ENCODE measurements at places on chromosomes 2 and 18.
A peak's percentile ranks its signal among the peaks of the same experiment; 100 is the strongest.

DNA sequence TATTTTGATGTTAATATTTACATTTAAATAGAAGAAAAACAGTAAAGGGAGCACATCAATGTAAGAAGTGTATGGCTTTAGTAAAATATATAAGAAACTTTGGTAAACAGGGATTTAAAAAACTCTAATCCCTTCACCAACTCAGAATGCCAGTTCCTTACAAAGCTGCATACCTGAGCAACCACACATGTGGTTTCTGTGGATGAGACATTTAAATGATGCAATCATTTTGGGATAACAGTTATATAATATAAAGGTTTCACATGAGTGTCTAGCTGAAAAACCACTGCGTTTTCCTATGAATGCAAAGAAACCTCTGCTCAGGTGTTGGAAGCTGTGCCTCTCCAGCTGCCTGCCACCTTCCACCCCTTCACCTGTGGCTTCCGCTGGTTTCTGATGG lies 209.1 kb upstream of the REV1 start:
- no peak for DNase-seq

DNA sequence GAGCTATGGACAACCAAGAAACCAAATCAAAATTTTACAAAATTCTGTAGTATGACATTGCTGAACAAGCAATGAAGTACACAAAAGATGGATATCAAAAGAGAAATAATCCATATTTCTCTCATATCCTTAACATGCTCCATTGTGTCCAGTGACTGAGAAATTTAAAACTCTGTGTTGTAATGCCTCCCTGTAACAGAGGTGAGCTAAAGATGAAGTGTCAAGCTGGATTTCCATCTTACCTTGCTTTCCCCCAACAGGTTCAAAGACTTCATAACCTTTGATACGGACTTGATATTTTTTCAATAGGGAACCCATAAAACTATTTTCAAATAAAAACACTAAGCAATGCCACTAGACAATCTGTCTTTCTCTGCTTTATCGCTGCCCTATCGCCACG lies 95.7 kb upstream of the SERTAD2 start:
- DNase-seq: no peak

DNA sequence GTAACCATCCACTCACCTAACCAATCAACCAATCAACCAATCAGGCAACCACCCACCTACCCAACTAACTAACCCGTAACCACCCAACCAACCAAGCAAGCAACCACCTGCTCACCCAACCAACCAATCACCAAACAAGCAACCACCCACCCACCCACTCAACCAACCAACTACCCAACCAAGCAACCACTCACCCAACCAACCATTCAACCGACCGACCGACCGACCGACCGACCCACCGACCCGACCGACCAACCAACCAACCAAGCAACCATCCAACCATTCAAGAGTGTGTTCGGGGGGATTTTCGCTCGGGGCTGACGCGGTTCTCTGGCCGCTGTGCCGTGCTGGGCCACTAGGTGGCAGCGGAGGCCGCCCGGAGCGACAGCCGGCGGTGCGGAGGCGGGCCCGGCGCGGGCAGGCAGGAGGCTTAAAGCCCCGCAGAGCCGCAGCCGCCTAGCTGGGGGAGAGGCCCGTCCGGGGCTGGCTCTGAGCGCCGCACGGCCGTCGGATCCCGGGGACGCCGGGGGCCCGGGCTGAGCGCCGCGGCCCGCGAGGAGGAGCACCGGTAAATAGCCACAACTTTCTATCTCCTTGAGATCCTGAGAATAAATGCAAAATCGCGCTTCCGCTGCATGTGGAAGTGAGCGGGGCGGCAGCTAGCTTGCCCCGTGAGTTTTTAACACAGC lies at the start of gene MC5R:
Gene MC5R, plus strand, starts transcription at position 443 of the 689 bp plus-strand sequence. CDS start 1,617 bp downstream, outside the sequence.
- peak; percentile 74 for DNase-seq

DNA sequence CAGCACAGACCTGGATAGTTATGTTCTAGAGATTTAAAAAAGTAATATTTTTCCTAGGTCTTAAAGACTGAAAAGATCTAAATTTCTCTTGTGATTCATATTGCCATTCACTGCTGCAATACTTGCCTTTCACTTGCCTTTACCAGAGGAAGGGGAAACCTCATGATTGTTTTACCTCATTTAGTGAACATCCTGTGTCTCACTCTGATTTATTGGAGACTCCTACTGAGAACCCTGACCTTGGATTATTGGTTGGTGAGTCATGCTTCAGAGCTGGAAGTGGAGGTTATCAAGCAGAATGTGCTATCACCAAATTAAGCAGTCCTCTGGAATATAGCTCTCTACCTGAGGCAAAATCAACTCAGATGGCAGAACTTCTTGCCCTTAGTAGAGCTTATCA lies 500.5 kb downstream of the TSN start:
- no peak for DNase-seq

DNA sequence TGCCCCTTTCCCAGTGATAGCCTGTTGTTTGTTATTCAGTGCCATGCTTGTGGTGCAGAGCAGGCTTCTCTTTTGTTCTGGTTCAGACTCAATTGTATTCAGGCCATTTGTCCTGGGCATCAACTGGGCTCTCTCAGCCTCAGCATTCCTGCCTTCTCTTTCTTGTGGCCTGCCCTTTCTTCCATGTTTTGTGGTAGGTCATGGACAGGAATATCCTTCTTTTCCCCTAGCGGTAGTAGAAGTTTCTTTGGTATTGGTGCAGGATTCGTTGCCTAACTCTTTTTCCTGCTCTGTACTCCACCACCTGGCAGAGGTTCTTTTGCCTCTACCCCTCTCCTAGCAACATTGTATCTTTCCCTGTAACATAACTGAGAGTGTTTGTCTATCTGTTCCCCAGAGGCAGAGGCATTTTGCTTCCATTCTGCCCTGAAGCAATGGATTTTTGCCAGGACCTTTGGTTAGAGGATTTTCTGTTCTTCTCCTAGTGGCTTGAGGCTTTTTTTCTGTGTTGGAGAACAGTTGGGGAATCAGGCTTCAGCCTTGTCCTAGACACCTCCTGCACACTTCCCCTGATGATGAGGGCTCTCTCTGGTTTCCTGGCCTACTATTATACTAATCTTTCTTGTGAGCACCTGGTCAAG lies 68.5 kb downstream of the NCOA1 start:
- no peak for DNase-seq

DNA sequence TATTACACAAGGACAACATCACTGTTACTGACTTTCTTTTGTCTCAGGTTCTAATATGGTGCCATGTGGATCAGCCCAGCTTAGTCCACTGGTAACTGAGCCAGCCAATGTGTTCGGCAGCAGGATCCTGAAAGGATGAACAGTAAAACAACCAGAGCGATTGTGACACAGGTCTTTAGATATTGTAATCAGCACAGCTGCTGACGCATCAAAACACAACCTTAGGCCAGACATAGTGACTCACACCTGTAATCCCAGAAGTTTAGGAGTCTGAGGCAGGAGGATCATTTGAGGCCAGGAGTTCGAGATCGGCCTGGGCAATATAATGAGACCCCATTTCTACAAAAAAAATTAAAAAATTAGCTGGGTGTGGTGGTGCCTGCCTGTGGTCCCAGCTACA lies 183.4 kb upstream of the CDH20 start:
- no peak for DNase-seq

- DNase-seq: no peak
Measured at GRCh38 chr18:9619990-9620389, 5.6 kb upstream of the PPP4R1 start.

- no peak for DNase-seq
Measured at GRCh38 chr18:28163201-28163775, 13.6 kb downstream of the CDH2 start.

GRCh38 chr18:404061-404636 lies 96.4 kb downstream of the COLEC12 start:
- DNase-seq: no peak

GRCh38 chr2:239394346-239394945 lies 6.4 kb downstream of the HDAC4 start:
- no peak for DNase-seq

DNA sequence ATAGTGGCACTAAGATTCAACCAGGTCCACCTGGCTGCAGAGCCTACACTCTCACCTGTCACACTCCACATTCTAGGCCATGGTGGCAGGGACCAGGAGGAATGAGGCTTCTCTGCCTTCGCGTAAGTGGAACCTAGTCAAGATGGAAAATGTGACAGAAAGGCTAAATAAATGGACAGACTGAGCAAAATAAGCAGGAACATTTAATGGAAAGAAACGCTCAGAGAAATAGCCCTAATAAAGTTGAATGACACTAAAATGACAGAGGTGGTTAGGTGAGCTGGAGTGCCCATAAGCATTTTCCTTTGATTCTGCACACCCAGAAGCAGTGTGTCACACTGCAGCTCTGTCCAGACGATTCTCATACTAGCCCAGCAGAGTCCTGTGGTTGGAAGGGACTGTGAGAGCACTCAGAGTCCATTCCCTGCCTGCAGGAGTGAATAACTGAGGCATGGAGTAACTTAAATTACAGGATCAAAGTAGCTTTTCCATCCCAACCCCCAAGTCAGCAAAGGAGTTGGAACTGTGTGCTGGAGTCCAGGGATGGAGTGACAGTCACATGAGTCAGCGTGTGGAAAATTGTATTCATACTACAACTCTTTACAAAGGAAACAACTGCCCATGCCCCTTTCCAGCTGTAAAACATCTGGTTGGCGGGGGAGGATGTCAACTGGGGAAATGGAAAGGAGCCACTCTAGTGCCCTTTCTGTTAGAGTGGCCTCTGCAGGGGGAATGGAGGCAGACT lies 105.4 kb upstream of the LGALSL start:
- no peak for DNase-seq

DNA sequence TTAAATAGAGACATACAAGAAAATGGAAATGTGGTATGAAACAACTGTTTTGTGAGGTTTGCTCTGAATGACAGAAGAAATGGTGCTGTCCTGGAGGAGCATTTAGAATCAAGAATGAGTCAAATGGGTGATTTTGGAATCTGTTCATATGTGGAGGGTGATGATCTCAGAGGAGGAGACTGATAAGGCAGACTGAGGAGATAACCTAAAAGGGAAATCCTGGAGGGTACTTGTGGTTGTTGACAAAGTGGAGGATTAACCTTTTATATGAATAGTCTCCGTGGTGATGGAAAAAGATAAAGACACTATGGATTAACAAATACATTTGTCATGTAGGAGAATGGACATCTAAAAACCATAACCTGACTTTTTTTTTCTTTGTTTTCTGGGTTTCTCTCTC lies 74.1 kb downstream of the MMADHC start:
- no peak for DNase-seq

GRCh38 chr18:26307161-26307773 lies 81.0 kb downstream of the TAF4B start:
- peak; percentile 14 for DNase-seq

GRCh38 chr18:26438980-26439379 lies 109.4 kb downstream of the KCTD1 start:
- DNase-seq: no peak

- no peak for DNase-seq
Measured at GRCh38 chr2:129936334-129936934, 43.0 kb upstream of the RAB6C start.

DNA sequence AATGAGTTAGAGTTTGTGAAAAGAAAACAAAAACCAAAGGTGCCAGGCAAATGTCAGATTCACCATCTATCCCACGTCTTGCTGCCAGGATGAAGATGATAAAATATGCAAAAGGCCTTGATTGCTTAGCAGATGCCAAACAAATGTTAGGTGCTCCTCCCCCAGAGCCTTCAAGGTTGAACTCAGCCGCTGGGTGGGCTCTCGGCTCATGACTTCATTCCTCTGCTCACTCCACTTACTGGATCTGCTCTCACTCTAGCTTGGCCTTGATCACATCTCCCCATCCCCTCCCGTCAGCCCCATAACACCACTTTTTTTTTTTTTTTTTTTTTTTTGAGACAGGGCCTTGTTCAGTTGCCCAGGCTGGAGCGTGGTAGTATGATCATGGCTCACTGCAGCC lies 38.5 kb downstream of the SH2D6 start:
- DNase-seq: no peak

GRCh38 chr2:188978291-188979081 lies 4.3 kb downstream of the COL3A1 start:
- peak; percentile 13 for DNase-seq

DNA sequence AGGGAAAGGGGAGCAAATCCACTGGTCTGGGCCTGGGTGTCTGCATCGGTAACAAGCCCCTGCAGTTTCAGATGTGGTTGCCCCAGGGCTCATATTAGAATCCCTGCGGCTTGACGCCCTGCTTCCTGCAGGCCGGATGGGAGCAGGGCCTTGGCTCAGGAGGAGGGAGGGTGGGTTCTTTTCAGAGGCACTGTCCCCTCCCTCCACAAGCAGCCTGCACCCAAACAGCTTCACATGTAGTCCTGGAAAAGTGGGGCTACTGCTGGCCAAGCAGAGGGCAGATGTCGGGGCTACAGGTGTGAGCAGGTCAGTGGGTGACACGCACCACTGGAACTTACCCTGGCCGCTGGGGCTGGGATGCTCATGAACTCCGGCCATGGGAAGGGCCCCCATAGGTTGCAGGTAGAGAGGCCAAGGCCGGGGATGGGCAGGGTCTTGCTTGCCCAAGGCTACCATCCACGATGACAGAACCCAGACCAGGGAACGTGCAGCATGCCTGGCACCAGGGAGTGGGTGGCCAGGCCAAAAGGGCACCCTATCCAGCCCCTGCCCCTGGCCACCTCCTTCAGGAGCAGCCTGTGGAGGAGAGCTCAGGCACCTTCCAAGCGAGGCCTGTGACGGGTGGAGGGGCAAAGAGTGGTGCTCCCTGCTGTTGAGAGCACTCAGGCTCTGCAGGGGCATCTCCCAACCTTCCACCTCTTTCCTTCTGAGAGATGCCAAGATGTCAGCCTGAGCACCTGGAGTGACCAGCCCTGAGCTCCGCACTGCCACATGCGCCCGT lies 16.8 kb downstream of the ARID5A start:
- no peak for DNase-seq

GRCh38 chr2:63861220-63861822 lies 19.6 kb downstream of the UGP2 start:
- no peak for DNase-seq

GRCh38 chr2:164535280-164536025 lies 85.8 kb downstream of the GRB14 start:
- DNase-seq: no peak

- no peak for DNase-seq
Measured at GRCh38 chr2:128631698-128632500, 313.2 kb upstream of the HS6ST1 start.

- no peak for DNase-seq
Measured at GRCh38 chr2:171347591-171348032, 86.2 kb downstream of the METTL8 start.

DNA sequence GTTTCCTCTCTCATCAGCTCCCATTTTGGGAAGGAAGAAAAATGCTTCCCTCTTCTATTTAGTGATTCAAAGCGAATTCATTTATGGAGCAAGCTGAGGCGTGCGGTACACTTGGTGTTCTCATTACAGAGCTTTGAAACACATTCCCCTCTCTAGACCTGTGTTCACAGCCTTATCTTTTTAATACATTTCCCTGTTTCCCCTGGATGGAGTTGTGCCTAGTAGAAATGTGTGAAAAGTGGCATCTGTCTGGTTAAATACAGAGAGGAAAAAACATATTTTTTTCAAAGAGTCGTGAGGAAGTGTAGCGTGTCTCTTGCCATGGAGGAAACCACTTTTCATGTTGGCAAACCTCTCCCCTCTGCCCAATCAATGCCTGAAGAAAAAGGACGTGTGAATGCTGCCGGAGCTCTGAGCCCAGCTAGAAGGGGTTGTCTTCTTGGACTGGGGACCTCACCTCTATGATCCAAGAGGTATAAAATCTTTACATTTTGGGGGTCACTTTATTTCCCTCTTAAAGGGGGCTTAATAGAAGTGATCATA lies 52.4 kb downstream of the DPP4 start:
- no peak for DNase-seq

Measured in GM06990 (cell line).